ENCODE measurements at places on chromosomes 4 and X.

DNA sequence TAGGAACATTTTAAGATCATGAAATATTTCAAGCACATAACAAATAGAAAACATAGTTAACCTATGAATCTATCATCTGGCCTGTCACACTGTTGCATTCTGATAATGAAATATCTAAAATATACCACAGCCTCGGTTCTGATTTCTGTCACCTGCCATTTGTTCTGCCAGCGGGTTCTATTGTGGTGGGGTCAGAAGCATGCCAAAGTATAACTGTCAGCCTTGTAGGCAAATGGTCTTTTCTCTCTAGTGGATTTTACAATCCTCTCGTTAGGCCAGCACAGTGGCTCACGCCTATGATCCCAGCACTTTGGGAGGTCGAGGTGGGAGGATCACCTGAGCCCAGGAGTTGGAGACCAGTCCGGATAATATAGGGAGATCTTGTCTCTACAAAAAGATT, 47.9 kb downstream of the HTRA3 start:
- DNase-seq, result no peak

GRCh38 chr4:87543835-87544461, 14.8 kb upstream of the SPARCL1 start:
- peak; percentile 28 for DNase-seq

- no peak for DNase-seq
These were observed 136.6 kb upstream of the ATP6AP2 start for GRCh38 chrX:40444133-40444532.

DNA sequence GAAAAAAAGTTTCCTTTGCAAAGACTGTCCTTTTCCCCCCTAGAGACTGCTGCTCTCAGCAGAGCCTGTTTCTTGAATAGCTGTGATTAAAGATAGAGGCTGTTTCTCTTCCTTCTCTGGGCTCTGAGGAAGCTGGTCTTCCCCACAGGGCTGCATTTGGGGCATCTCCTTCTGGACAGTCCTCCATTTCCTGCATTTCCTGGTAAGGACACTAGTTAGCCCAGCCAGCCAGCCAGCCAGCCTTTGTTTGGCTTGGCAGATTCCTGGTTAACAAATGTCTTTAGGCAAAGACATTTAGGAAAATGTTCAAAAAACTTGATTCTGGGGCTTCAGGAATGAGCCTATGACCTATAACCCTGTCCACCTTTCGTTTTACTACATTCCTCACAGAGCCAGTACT, 34.0 kb upstream of the PLAC1 start:
- no peak for DNase-seq

DNA sequence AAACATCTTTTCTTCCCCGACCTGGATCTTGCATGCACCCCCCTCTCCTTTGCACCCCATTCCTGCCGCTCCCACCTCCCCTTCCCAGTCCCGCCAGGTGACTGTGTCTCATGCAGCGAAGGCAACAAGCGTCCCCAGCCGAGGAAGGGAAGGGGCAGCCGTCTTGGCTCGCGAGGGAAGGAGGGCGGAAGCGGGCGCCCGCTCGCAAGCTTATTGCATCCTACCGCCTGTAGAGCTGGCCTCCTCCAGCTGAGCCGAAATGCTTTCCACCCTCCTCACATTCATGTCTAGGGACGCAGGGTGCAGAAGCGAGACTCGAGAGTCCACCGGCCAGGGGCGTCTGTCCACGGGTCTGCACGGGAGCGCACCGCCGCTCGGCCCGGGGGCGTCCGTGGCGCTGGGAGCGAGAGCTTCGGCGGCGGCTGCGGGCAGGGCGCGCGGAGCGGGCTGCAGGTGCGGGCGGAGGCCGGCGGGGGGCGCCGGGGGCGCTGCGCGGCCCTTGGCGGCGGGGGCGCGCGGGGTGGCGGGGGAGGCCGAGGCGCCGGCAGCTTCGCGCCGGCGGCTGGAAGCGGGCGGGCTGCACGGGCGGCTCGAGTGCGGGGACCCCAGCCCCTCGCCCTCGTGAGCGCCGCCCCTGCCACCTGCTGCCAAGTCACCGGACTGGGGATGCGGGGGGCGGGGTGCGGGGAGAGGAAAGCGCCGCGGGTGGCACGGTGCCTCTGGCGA, at the start of gene KCNIP4:
Gene KCNIP4, minus strand, starts transcription at position 426 of the 726 bp plus-strand sequence.
- DNase-seq, result no peak

DNA sequence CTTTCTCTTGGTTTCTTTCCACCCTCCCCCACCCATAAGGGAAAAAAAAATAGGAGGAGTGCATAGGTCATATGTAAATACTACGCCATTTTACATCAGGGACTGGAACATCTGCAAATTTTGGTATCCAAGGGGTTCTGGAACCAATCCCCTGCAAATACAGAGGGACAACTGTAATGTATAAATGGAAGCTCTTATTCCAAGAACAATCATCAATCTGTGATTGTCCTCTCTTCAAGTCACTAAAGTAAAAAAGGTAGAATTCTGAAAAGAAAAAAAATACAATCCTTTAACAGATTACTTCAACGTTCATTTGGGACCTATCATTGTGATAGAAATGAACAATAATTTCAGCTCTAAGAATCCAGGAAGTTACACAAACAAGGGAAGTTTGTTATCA, 13.6 kb downstream of the PPA2 start:
- DNase-seq, result no peak

DNA sequence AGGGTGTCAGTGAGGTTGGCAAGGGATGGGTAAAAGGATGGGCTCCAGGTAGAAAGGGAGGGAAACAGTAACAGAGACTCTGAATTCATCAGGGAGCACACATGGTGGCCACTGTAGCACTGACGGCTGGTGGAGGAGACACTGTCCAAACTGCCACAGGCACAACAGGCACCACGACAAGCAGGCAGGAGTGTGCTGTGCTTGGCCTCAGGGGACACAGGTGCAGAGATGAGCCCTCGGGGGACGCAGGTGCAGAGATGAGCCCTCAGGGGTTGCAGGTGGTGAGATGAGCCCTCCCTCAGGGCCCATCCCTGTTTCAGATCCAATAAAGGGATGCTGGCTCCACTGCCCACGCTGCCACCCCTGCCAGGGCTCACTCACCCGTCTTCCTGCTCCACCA, 7.6 kb downstream of the PDE6B start:
- DNase-seq, result no peak

- no peak for DNase-seq
These were observed 247.9 kb upstream of the POF1B start for GRCh38 chrX:85627363-85627762.

GRCh38 chr4:60944060-60944459, 256.1 kb upstream of the ADGRL3 start:
- no peak for DNase-seq

DNA sequence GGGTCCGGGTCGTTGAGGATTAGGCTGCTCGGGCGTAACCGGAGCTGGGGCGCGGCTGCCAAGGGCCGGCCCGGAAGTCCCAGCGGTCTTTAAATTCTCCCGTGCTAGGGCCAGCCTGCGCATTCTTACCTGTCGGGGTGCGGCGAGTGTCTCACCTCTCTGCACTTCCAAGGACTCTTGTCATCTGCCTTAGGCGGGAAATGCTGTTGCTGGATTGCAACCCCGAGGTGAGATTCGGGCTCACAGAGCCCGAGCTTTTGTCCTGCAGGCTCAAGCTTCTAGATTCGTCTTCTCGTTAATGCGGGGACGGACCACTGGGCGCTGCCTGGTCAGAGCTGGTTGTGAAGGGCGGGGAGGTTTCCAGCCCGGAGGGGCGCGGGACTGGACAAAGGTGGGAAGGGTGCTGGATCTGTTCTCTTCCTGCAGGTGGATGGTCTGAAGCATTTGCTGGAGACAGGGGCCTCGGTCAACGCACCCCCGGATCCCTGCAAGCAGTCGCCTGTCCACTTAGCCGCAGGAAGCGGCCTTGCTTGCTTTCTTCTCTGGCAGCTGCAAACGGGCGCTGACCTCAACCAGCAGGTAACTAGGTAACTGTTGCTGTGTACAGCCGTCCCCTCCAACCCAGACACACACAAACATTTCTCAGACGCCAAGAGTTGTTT, at the start of gene ANKRD37:
Gene ANKRD37, plus strand, starts transcription at position 118 of the 662 bp plus-strand sequence. Its CDS starts 83 bp downstream, at position 201.
- DNase-seq, result peak; percentile 58

GRCh38 chr4:40306976-40307375, 28.2 kb upstream of the CHRNA9 start:
- no peak for DNase-seq

GRCh38 chr4:41865306-41865980, 69.8 kb upstream of the TMEM33 start:
- no peak for DNase-seq

DNA sequence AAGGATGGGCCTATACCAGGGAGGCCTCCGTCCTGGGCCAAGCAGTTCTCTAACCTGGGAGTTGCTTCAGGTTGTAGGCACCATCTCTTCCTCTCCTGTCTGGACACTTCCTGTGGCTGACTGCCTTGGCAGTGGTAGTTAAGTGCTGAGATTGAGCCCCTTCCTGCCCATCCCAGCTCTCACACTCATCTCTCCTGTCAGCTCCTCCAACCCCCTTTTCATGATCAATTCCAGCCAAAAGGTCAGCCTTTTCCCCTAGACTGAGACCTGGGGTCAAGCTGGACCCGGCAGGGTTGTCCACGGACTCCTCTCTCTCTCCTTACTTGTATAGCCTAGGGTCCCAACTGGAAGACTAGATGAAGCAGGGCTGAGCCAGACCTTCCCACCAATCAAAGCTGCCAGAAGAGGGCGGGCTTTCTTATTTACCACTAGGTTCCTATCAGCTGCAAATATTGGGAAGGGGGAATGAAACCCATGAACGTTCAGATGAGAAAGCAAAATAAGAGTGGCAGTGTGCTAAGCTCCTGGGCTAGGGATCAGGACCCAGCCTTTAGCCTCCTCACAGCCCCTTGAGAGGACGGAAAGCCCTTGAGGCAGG, 34.5 kb downstream of the KDM5C start:
- no peak for DNase-seq

DNA sequence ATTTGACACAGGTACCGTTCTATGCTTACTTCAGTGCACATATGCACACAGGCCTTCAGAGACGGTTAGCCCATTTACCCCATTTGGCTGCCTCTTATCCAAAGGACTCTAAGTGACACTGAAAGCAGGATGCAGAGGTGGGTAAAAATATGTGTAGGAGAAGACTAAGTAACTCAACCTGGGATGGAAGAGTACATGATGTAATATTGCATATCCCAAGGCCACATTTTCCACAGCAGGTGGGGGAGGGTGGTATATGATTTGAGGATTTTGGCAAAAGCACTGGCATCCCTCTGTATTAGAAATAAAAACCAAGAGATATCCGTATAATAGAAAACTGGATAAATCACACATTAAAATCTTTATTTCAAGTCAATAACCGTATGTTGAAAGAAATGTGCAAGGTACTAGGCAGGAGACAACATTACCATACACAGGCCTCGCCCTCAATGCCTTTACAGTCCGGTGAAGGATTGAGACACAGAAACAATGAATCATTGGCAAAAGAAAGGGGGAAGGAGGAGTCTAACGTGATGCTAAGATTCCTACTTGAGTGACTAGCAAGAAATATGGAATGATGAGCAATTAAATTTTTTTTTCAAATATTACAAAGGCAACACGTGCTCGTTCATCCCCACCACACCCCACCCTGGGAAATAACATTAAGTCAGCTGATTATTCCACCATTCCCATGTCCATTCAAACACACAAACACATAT, 161.0 kb upstream of the RASGEF1B start:
- DNase-seq, result no peak

- no peak for DNase-seq
These were observed 85.8 kb downstream of the ARHGAP6 start for GRCh38 chrX:11579636-11580600.

DNA sequence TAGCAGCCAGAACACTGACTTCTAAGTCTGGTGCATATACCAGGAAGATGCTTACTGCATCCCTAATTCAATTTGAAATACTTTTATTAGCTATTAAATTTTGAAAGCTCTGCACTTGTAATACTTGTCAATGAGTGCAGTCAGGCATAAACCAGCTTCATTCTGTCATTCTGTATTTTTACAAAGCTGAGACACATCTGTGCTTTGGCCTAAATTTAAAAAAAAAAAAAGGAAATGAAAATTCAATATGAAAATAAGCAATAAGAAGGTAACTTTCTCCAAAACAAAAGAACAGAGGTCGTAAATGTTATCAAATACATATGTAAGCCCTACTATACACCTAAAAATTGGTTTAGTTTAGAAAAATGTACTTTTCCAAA, 7.0 kb downstream of the SMIM14 start:
- no peak for DNase-seq

DNA sequence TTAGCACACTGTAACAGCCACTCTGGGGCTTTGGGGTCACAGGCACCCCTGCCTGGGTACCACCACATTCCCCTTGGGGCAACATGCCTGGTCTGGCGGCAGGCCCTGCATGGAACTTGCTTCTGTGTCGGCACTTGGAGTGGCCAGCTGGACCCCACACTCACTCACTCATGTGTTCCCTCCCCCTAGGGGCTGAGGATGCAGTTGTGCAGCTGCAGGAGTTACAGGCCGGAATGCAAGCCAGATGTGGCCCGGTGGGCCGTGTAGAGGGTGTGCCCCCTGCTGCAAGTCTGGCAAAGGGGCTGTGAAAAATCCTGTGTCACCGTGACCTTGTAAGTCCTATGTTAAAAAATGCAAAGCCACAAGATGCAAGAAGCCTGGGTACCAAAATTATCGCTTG, 34.2 kb downstream of the ATXN3L start:
- no peak for DNase-seq

- no peak for DNase-seq
These were observed 48.4 kb upstream of the USP9X start for GRCh38 chrX:41036668-41037326.

- no peak for DNase-seq
These were observed 201.6 kb downstream of the CAMK2D start for GRCh38 chr4:113559947-113560346.

Data from substantia nigra (tissue), 51 donors.